K562 (cell line): ENCODE measurements at places on chromosomes 11 and 22.

- no peak for DNase-seq
These were observed 71.3 kb downstream of the BCR start for GRCh38 chr22:23251445-23252093.

DNA sequence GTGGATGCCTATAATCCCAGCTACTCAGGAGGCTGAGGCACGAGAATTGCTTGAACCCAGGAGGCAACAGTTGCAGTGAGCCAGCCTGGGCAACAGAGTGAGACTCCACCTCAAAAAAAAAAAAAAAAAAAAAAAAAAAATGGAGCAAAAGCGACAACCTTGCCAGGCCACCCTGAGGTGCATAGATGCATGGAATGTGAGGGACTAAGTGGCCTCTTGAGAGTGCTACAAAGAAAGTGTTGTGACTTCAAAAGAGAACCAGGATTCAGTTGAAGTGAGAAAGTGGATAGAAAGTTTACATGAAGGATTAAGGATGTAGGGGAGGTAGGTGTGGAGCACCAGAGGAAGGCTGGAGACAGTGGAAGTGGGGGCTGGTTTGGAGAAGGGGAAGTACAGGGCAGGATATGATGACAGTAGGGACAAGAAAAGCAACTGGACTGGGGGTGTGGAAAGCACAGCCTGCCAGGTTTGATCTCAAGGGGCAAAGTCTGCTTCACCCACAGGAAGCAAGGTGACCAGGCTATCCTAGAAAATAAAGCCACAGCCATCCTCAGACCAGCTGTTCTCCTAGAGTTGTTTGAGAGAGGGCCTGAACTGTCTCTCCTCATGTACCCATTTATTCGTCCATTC, 36.0 kb upstream of the OLFML1 start:
- DNase-seq: no peak

- no peak for DNase-seq
These were observed 111.9 kb downstream of the ARHGAP20 start for GRCh38 chr11:110600322-110600721.

- DNase-seq: no peak
These were observed 53.0 kb downstream of the RELT start for GRCh38 chr11:73429121-73429750.

GRCh38 chr11:23856654-23857053, 640.2 kb upstream of the LUZP2 start:
- no peak for DNase-seq

DNA sequence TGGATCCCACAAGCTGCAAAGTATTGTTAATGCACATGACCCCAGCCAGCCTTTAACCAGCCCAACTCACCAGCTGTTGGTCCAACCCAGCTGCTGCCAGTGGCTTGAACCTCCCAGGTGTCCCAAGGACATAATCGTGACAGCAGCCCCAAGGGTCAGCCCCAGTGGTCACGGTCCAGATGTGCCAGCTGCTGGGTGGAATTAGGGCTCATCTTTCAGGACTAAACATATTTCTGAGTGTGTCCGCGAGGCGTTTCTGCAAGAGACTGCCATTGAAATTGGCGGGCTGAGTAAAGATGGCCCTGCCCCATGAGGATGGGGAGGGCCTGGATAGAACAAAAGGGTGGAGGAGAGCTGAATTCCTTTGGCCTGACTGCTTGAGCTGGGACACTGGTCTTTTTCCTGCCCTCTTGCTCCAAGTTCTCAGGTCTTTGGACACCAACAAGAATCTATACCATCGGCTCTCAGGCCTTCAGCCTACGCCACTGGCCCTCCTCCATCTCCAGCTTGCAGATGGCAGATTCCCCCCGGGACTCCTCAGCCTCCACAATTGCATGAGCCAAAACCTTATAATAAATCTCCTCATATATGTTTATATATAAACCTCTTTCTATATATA, 240.2 kb downstream of the MN1 start:
- no peak for DNase-seq

DNA sequence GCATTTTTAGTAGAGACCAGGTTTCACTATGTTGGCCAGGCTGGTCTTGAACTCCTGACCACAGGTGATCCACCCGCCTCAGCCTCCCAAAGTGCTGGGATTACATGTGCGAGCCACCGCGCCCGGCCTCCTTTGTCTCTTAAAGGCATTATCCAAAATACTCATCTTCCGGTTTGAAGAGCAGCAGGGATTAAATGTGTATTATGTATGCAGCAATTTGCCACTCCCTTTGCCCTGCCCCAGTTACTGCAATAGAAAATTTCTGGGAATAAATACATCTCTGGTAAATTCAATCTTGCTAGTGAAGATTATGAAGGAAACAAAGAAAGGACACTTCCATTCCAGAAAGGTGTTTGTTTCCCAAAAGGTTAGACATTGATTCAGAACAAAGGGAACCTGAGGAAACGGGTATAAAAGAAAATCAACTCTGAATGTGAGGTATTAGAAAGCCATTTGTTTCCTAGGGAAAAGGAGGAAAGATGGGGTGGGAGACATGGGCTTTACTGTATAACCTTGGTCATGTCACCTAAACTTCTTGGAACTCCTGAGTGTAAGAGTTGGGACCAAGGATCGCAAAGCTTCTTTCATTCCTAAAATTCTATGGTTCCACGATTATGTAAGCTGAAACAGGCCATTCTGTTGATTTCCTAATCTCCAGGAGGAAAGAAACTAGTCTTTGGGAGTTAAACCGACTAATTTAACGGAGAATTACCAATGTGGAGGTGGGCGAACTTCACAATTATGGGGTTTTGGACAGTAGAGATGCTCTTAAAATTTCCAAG, 959 bp upstream of the HIPK3 start:
- no peak for DNase-seq

GRCh38 chr11:119144825-119145486, 3.9 kb upstream of the ABCG4 start:
- peak; percentile 95 for DNase-seq

DNA sequence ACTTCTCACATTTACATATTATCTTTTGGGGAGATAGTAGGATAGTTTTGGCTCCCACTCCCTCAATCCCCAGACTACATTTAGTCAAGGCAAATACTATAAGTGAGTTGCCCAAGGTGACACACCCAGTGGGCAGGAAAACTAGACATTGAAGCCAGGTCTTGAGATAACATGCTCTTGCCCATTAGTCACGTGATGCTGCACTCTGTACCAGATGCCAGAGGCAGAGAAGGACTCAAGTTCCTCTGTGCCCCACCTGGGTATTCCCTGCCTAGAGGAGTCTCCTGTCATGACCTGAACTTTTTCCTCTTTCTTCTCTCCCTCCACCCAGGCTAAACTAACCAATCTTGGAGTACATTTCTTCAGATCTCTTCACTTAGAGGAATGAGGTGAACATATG, 484.9 kb downstream of the BUD13 start:
- DNase-seq: no peak

GRCh38 chr11:77186302-77186701, 58.3 kb downstream of the MYO7A start:
- no peak for DNase-seq

GRCh38 chr11:73281796-73282660, 9.9 kb downstream of the P2RY6 start:
- no peak for DNase-seq

DNA sequence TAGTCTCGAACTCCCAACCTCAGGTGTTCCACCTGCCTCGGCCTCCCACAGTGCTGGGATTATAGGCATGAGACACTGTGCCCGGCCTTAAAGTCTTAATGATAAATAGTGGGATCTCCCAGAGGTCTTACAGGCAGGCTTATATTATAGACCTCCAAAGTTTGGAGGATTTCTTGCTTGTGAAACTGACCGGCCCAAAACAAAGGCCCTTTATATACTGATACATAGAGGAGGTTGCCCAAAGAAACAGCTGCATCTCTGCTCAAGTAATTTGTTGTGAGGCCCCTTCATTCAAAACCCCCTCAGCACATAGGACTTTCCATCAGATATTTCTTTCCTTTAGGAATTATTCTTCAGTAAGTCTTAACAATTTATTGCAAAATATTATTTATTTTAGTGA, 27.4 kb upstream of the RDX start:
- DNase-seq: no peak

GRCh38 chr11:80900265-80900664, 1459.4 kb upstream of the TENM4 start:
- DNase-seq: no peak

DNA sequence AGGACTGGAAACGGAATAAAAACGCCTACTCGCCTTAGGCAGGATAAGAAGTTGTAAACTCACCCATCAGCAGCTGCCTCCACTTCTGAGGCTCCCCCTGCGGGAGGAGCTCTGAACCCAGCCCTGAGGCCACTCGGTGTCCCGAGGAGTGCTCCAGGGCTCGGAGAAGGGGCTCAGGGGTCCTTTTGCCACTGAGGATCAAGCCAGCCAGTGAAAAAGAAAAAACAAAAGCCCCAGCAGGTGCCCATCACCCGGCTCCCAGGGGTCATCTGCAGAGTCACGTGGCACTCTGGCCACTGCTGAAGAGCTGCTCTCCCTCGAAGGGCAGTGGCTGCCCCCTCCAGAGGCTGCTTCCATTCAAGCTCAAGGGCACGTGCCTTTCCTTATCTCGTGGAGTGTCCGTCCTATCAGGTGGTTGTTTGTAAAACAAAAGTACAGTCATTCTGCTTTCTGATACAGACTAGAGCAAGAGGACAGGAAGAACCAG, 29.0 kb downstream of the NUP50 start:
- peak; percentile 42 for DNase-seq

DNA sequence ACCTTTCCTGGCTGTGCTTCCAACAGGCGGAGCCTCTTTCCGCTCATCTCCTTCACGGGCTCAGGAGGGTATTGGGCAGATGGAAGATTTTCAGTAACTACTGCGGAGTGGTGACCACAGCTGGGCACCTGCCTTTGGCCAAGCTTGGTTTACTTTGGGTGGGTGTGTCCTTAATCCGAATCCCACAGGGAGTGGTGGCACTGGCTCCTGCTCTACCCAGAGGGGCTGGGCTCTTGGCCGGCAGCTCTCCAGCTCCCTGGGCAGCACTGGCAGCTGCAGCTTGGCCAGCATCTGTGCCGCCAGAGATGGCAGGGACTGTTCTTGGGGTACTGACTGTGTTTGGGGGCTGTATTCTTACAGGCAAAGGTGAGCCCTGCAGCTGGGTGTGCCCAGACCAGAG, 29.8 kb downstream of the BID start:
- DNase-seq: no peak

- no peak for DNase-seq
These were observed 4.6 kb downstream of the FGF19 start for GRCh38 chr11:69699213-69699612.

GRCh38 chr22:48500471-48501230, 1327.0 kb downstream of the BRD1 start:
- DNase-seq: no peak

- no peak for DNase-seq
These were observed 752.4 kb downstream of the NELL1 start for GRCh38 chr11:21421711-21422329.

DNA sequence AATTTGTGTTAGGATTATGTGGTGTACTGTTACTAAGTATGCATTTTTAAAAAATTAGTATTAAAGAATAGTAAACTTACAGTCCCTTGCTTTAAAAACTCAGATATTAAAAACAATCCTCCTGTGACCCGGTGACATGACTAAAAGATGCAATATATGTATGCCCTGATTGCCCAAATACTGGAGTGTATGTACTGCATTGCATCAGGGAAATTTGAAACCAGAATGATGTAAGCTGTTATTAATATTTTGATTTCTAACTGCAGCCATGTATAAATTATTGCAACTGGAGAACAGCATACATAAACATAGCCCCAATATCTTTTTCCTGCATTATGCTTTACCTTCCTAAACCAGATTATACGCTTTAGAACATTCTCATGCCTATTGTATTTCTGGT, 3.7 kb upstream of the HSPA8 start:
- no peak for DNase-seq

- DNase-seq: no peak
These were observed 144.1 kb downstream of the RBFOX2 start for GRCh38 chr22:35884529-35884928.

DNA sequence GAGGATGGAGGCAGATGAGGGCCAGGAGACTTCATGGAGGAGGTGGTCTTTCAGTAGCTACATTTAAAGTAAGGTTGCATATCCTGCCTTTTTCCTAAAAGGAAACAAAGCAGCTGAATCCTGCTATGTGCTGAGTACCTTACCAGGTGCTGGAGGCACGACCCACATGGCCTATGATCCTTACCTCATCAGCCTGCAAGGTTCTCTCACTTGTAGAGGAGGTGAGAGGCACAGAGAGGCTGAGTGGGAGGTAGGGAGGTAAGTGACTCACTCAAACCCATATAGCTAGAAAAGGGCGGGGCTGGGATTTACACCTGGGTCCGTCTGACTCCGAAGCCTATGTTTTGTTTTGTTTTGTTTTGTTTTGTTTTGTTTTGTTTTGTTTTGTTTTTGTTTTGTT, 75.8 kb downstream of the BUD13 start:
- DNase-seq: no peak

DNA sequence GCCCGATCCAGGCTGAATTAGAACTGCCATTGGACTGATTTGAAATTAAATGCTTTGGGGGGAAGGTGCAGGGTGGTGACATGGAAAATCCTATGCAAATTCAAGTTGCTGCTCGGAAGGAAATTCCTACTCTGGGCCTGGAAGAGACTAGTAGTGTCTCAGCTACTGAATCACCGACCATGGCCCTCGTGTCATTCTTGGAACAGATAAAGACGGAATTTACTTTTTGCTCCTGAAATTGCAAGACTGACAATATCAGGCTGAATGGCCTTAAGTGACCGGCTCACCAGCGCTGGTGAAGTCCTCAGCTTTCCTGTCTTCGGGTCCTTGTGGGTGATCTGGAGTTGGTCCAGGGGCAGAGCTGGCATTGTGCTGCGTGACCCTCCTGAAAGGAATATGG, 6.1 kb downstream of the ASCC2 start:
- no peak for DNase-seq

DNA sequence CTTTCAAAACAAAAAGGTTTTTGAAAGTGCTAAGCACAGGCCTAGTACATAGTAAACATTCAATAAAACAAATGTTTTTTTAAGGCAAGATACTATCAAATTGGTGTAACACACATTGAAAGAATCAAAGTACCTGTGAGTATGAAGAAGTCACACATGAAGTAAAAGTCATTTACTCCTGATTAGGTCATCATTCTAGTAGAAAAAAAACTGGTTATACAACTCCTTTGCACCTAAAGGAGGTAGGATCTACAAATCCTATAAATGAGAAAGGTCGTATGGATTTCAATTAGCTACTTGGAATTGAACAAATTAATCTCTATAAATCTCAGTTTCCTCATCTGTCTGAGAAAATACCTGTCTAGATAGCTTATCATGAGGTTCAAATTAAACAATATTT, 80.8 kb downstream of the SIK3 start:
- no peak for DNase-seq

- no peak for DNase-seq
These were observed 26.1 kb upstream of the RTL6 start for GRCh38 chr22:44523981-44524759.

- DNase-seq: no peak
These were observed 24.7 kb downstream of the KCNE3 start for GRCh38 chr11:74442636-74443035.

GRCh38 chr11:134372961-134373360, 39.1 kb downstream of the B3GAT1 start:
- no peak for DNase-seq

DNA sequence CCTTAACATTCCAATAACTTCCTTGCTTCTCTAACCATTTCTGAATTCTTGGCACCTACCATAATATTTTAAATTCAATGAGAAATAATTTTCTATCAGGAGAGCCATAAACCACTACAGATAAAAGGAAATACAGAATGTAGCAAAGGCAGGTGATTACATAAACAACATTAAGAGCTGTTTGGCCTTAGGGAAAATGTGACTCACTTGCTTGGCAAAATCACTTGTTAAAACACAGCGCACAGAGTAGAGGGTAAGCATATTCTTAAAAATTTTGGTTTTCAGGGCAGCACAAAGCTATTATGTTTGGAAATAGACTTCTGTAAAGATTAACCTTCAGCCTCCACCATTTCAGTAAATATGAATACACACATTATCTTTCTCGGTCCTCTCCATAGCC, 26.4 kb downstream of the IZUMO1R start:
- no peak for DNase-seq
